ENCODE measurements at places on chromosomes 2 and 18.
A peak's percentile ranks its signal among the peaks of the same experiment; 100 is the strongest.

GRCh38 chr18:55968550-55968949 is 380.6 kb upstream of the TCF4 start:
- no peak for DNase-seq

- peak; percentile 25 for DNase-seq
Measured at GRCh38 chr2:100606726-100607343, 44.0 kb downstream of the PDCL3 start.

- DNase-seq, result no peak
Measured at GRCh38 chr2:105329561-105330495, at the start of gene TGFBRAP1. Gene TGFBRAP1 (minus strand): TSS chr2:105329735. CDS start chr2:105308301, 21,434 bp downstream.

GRCh38 chr18:32760391-32760790 is 12.4 kb downstream of the KLHL14 start:
- no peak for DNase-seq

DNA sequence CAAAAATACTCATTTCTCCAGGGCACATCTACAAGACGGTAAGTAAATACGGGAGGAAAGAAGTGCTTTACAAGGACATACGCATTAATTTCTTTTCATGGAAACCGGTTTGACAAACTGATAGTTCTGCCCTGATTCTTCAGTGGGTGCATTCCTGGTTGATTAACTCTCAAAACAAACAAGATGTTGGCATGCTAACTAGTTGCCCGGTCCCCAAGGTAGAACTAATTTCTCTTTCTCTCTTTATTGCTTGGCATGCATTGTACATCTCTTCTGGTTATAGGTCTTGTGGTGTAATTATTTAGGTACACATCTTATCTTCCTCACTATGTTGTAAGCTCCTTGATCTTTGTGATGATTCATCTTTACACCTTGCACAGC is 46.9 kb upstream of the SPATS2L start:
- DNase-seq, result no peak

- no peak for DNase-seq
Measured at GRCh38 chr2:128536925-128537620, 218.4 kb upstream of the HS6ST1 start.

DNA sequence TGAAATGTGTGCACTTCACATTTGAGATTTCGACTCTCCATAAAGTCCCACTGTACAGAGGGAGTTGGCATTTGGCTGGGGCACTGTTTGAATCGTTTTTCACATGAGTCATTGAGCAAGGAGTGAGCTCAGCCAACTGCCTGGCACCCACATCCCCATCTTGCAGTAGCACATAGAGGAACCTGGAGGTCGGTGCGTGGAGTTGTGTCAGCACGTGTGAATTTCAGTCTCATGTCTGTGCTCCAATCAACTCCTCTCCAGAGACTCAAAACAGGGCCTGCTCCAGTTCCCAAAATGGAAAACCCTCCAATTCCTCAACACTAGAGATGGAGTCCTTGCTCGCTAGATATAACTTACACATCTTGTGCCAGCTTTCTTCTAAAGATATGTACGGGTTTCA is 126.8 kb upstream of the CAPN13 start:
- no peak for DNase-seq

DNA sequence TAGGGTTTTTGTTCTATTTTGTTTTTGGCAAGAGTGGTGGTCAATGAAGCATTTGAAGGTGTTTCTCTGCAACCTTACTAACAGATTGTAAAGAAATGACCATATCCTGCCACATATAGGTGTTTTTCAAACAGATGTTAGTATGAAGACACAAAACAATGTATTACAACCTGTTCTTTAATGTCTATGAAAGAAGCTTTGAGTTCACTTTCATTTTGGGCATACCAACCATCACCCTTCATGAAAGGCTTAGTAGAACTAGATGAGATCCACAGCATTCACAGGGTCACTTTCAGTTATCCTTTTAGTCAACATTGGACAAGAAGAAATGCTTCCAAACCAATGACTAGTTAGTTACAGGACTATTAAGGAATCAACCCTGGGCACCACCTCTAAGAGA is 95.1 kb downstream of the EHBP1 start:
- DNase-seq, result no peak

DNA sequence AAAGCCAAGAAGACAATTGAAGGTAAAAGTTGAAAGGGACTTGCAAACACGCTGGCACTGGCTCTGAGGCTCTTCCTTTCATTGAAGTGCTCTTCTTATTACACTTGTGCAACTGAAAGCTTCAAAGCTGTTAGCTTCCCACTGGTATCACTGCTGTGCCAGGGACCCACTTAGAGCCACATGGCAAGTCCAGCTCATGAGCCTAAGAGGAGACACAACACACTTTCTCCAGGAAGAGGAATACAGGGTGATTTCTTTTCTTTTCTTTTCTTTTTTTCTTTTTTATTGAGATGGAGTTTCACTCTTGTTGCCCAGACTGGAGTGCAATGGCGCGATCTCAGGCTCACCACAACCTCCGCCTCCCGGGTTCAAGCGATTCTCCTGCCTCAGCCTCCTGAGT is 218.2 kb downstream of the ATAD2B start:
- DNase-seq, result no peak

- DNase-seq, result no peak
Measured at GRCh38 chr2:46230115-46230571, 67.1 kb upstream of the EPAS1 start.

- no peak for DNase-seq
Measured at GRCh38 chr2:17476830-17477229, 41.4 kb downstream of the RAD51AP2 start.

DNA sequence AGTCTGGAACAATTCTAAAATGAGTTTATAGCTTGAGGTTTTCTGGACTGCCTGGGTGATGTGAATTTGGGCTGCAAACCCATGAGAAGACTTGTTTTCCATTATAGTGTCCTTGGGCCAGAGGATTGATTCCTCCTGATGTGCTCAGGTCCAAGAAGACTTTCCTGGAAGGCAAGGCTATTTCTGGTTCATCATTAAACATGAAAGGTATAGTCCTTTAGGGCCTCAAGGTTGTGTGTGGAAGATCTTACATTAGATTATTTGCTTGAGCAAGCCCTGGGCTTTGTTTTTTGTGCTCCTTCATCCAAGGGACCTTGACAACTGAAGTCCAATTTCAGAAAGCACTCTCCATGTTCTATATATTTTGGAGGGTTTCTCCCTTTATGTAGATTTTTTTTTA is 26.8 kb upstream of the NEDD4L start:
- no peak for DNase-seq

- no peak for DNase-seq
Measured at GRCh38 chr2:46984642-46985476, 69.3 kb upstream of the MCFD2 start.

DNA sequence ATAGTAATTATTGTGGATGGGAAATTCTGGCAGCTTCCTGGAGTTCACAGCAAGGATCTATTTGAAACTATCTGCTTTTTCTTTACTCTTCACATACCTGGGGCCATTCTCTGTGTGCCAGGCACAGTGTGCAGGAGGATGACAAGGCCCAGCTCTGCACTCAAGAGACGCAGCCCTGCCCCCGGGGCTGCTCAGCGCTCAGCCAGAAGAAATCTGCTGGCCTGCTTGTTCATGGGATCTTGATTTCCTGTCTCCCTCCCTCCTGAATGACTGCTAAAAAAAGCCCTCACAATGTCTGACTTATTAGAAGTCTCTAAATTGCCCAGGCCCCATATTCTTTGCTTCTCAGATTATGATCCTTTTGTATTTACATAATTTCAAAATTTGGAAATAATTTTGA is 210.9 kb downstream of the DCDC2C start:
- DNase-seq, result no peak

DNA sequence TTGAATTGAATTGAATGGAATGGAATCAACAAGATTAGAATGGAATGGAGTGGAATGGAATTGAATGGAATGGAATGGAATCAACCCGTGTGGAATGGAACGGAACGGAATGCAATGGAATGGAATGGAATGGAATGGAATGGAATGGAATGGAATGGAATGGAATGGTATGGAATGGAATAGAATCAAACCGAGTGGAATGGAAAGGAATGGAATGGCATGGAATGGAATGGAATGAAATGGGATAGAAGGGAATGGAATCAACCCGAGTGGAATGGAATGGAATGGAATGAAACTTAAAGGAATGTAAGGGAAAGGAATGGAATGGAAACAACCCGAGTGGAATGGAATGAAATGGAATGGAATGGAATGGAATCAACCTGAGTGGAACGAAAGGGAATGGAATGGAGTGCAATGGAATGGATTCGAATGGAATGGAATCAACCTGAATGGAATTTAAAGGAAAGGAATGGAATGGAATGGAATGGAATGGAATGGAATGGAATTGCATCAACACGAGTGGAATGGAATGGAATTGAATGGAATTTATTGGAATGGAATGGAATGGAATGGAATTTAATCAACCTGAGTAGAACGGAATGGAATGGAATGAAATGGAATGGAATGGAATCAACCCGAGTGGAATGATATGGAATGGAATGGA is 1146.6 kb downstream of the RPIA start:
- DNase-seq, result no peak

DNA sequence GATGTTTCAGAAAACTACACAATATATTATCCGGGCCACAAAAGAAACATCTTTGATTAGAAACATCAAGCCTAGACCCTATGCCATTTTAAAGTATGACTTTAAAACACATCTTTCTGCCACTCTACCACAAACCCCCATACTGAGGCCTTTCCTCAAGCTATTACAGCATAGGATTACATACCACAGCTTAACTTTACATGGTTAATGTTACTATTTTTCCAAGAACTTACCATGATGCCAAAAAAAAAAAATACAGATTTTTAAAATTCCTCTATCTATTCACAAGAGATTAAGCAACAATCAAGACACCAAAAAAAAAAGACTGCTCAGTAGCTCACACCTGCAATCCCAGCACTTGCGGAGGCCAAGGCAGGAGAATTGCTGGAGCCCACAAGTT is 9.0 kb downstream of the NCKAP1 start:
- no peak for DNase-seq

DNA sequence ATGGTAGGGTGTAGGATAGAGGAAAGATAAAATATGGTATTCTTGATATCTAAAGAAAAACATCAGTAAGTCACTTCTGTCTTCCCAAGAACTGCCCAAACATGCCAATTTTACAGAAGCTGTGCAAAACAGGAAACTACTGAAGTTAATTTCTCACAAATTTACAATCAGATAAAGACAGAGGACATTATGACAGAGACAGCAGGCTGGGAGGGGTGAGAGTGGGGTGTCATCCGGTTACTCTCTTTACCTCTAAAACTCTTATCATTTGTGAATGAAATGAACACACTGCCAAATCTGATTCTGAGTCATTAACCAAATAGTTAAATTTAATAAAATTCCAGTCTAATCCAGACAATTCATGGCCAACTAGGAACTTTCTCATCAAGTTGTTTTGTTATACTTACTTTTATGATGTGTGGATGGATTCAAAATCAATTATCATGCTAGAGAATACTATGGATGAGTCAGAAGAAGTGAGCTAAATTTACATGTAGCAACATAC is 323.2 kb upstream of the MEX3C start:
- no peak for DNase-seq

GRCh38 chr2:108316033-108316432 is 27.3 kb downstream of the SULT1C2 start:
- DNase-seq, result no peak

- DNase-seq, result no peak
Measured at GRCh38 chr2:157260533-157261198, 3.2 kb downstream of the GALNT5 start.

- DNase-seq, result no peak
Measured at GRCh38 chr18:54444319-54444914, 86.7 kb downstream of the C18orf54 start.

DNA sequence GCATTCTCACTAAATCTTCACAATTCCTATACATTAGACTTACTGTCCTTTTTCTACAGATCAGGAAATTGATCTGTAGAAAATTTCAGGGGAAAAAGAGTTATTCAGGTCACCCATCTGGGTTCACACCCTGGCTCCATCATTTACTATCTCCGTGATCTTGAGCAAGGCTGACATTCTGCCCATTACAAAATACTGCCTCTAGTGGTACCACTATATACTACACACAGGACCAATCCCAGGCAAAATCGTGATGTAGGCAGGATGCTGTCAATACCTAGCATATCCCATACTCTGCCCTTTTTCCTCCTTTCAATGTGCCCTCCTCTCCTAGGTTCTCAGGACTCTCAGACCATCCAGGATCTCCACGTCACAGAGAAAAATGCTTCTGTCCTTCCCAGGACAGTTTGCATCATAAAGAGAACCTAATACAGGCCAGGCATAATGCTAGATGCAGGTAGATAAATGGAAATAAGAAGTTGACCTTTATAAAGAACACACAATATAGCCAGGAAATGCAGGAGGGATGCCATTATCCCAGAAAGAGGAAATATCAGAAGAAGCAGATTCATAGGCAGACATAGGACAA is 101.9 kb downstream of the CDH20 start:
- DNase-seq, result no peak

DNA sequence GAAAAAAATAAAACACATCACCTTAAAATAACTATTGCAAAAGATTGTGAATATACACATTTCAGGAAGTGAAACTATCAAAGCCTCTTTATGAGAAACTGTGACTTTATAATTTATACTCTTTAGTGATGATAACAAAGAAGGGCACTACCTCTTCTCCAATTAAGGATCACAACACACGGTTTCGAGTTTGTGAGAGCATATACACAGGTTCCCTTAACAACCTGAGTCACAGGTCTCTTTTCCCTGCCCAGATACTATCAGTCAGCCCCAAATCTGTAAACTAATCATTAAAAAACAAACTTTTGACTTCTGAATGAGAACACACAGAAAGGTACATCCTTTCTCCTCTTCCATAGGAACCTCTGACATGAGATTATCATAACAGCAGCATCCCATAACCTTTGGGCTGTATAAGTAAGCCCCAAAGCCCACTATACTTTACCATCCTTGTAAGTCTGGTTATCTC is 44.9 kb downstream of the PTPN2 start:
- no peak for DNase-seq

GRCh38 chr2:190584980-190585661 is 50.6 kb upstream of the NEMP2 start:
- no peak for DNase-seq

DNA sequence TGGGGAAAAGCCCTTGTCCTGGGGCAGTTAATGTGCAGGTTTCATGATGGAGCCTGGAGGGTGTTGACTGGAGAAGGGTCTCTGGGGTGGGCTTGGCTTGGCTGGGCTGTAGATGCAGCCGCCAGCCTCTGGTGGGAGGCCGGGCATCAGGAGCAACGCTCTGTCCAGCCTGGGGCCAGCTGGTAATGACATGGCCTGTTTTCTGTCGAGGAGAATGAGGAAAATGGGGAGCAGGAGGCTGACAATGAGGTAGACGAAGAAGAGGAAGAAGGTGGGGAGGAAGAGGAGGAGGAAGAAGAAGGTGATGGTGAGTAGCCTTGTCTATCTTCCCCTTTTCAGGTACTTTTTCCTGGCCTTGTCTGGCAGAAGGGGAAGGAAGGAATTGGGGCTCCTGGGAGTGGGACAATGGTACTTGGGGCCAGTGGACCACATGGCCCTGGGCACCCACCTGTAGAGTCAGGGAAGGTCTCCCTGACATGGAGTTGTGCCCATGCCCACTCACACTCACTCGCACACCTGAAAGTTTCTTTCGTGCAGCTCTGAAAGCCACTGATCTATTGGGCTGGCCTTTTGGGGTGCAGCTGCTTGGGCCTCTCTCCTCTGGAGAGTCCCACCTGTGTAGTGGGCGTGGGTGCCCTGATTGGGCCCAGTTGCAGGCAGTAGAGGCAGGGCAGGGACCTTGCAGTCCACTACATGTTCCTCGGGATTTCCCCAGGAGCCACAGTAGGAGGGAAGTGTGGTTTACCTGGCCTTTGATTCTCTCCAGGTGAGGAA is 3.5 kb downstream of the PTMA start:
- no peak for DNase-seq

- DNase-seq, result no peak
Measured at GRCh38 chr18:77023102-77023782, 109.3 kb downstream of the MBP start.

- DNase-seq, result no peak
Measured at GRCh38 chr18:42901161-42901560, 214.3 kb downstream of the RIT2 start.

Data from caudate nucleus (tissue), 63 donors.